NB4 (cell line): ENCODE measurements at places on chromosomes 7 and 10.

- no peak for DNase-seq
Observed at GRCh38 chr10:6046773-6047611, 15.2 kb downstream of the IL2RA start.

GRCh38 chr10:29886299-29886698 lies 173.1 kb downstream of the JCAD start:
- DNase-seq, result no peak

DNA sequence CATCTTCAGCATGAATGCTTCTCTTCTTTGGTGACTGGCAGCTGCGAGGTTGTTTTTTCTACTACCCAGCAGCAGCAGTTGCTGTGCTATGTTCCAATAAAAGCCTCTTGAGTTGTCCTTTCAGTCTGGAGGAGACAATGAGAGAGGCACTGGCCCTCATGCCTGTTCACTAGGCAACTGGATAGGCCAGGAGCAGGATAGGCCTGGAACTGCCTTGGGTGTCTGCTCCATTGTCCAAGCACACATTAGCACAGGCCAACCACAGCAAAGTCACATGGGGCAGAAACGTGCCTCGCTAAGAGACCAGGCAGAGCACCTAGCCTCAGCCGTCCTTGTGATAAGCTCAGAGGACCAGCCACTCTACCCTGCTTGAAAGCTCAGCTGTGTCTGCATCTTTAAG lies 76.9 kb upstream of the PDCD4 start:
- DNase-seq, result no peak

GRCh38 chr7:142174441-142174840 lies 62.9 kb downstream of the MGAM2 start:
- peak; percentile 36 for DNase-seq

- DNase-seq, result no peak
Observed at GRCh38 chr10:43888586-43888985, 239.9 kb upstream of the ZNF32 start.

DNA sequence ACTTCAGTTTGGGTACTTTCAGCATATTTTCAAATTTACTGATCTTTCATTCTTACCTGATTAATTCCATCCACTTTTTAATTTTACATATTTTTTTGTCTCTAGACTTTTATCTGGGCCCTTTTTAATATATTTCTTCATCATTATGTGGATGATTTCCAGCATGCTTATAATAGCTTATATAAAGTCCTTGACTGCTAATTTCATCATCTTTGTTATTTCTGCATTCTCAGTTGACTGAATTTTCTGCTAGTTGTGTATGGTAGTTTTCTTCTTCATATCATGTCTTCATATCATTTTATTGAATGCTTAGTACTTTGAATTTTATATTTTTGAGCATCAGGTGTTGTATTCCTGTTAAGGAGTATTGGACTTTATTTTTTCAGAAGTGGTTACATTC lies 39.6 kb downstream of the STAM start:
- DNase-seq, result no peak

GRCh38 chr7:100102950-100103840 lies 1.8 kb downstream of the AP4M1 start:
- DNase-seq, result no peak

DNA sequence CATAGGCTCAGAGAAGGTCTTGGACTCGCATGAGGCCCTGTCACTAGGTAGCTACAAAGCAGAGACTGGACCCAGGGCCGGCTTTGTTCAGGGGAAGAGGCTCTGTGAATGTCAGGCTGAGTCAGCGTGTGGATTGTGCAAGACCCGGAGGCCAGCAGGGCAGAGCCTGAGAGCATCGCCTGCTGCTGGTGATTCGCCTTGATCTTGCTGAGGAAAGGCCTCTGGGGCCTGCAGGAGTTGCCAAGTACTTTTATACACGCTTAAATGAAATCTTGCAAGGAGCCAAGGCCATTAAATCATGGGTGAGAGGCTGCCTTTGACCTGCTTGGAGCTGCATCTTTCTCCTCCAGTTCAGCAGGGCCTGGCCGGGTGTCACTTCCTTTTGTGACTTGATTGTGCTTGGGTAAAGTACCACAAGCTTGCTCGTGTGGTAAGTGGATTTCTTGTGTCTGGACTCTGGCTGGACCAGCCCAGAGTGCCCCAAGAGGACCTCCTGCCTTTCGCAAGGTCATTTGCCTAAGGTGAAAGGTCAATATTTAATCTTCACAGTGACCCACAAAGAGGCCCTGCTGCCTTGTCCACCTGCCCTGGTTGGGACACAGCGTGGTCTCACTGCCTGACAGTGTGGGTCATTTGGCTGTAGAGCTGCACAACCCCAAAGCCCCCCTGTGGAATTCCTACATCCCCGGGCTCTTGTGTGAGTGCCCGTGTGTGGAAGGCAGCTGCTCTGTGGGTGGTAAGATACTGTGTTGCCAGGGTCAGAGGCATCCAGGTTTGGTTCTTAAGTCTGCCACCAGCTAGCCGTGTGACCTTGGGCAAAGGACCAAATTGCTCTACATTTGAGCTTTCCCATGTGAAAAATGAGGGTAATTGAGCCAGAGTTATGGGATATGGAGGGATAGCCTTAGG lies 38.6 kb upstream of the SH2D4B start:
- DNase-seq, result peak; percentile 99

DNA sequence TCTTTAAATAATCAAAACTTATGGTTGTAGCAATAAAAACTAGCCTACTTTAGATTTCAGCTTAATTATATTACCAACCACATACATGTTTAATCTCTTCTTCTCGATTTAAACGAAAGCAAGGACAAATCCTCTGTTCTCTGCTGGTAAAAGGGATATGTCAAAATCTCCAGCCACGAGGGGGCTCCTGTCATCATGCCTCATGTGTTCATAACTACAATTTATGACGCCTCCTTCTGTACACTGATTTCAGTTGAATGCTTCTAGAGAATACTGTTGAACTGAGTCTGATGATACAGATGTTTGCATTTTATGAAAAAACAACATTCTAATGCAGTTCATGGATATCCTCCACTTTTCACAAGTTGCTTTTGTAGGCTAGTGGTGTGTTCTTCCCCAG lies 220.0 kb upstream of the DPP6 start:
- DNase-seq, result peak; percentile 31

DNA sequence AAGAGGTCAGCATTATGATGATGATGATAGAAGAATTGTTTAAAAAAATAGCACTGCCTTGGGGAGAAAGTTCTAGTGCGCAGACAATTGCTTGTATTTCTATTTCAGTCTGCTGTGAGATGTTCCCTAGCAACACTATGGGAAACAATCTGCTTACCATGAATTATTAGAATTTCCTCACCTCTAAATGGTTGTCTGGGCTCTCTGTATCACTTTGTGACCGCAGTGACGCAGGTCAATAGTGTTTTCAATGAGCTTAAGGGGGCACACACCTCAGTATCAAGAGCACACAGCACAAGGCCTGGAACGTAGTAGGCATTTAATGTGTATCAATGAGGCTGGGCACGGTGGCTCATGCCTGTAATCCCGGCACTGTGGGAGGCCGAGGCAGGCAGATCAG lies 98.9 kb upstream of the TARP start:
- DNase-seq, result no peak

DNA sequence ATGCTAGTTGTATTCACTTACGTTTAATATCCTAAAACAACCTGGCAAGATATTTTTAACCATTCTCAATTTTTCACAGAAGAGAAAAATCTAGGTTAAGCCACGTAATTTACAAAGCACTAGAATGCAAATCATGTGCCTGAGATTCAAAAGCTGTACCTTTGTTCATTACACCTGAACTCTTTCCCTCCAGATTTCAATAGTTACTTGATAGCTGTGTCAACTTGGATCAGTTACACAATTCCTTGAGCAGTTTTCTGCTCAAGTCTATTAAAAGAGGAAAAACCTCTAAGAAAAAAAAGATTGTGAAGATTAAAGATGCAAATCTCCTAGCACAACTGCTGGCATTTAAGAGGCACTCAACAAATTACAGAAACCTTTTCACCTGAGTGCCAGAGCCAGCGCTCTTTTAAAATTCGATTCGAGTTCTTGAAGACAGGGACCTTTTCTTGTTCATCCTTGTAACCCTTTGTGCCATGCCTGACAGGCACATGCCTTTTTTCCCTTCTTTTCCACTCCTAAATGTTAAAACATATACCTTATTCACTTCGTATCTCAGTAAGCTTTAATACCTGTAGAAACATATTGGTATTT lies 886 bp downstream of the NSUN6 start:
- DNase-seq, result peak; percentile 9

GRCh38 chr7:18573410-18574234 lies 78.1 kb downstream of the HDAC9 start:
- no peak for DNase-seq

DNA sequence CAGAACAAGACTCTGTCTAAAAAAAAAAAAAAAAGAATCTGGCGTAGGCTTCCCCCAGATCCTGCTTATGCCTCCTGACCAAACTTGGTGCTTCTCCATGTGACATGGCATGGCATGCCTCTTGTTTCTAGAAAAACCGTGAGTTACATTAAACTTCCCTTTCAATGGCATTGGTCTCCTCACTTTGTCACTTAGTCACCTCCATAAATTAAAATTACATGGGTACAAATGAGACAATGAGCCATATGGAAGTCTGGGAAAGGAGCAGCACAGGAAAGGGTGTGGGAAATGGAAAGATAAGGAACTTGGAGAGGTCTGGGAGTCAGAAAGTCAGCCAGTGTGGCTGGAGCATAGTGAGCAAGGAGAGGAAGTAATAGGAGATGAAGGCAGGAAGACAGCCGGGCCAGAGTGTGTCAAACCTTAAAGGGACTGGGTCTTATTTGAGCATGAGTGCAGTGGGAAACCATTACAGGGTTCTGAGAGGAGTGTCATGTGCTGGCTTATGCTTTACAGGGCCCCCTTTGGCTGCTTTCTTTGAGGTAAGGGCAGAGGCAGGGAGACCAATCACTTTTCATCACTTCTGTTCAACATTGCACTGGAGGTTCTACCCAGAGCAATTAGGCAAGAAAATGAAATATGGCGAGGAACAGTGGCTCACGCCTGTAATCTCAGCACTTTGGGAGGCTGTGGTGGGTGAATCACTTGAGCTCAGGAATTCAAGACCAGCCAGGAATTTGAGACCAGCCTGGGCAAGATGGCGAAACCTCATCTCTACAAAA lies 21.3 kb upstream of the ZMIZ2 start:
- no peak for DNase-seq

- DNase-seq, result no peak
Observed at GRCh38 chr7:43136064-43136463, 23.6 kb downstream of the HECW1 start.

DNA sequence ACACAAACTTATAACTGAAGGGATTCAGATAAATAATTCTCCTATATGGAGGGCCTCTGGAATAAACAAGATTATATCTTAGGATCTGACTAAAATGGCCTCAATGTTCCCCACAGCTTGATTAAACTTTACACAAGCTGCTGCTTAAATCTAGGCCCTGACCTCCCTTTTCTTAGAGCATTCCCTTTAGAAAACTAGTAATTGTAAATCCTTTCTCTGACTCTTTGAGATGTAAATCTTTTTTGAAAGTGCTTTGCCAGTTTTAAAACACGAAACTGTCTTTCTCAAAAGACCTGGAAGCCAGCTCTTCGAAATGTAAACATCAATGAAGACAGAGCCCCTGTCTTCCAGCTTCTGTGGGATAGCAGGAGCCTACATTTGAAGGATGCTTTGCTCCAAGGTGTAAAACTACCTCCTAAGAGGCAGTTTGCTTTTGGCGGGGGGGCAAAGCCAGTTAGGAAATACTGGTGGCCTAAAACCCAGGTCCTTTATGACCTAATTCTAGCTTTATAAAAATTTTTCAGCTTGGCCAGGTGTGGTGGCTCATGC lies 758.7 kb downstream of the CNTNAP2 start:
- DNase-seq, result no peak

GRCh38 chr10:16957038-16957437 lies 139.8 kb upstream of the RSU1 start:
- no peak for DNase-seq

DNA sequence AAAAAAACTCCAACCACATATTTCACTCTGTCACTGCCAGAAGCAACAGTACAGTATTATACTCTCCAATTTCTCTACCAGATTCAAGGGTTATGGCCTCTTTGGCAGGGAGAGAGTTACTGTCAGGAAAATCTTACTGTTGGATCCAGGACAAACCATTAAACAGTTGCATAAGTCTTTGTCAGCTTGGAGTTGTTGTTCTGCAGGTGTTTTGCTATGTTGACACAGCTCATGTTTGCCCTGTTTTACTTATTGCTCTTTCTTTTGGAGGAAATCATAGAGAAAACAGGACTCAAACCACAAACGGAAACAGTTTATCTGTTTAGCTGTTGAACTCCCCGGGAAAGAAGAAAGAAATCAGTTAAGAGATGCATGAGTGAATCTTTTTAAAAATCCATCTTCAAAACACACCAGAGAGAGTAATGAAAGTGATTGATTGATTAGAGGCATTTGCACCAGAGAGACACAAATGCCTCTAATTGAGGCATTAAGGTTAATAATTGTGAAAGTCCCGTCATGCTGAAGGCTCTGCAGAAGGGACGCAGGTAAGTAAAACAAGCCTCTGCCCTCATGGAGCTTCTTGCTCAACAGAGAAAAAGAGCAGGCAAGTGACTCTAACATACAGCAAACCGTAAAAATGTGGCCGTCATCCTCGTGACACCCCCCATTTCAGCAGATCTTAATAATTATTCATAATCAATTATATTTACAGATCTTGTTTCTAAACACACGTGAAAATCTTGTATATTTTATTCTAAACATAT lies 38.7 kb upstream of the ARHGAP21 start:
- DNase-seq, result no peak

- no peak for DNase-seq
Observed at GRCh38 chr10:1311726-1312125, 255.5 kb downstream of the WDR37 start.

DNA sequence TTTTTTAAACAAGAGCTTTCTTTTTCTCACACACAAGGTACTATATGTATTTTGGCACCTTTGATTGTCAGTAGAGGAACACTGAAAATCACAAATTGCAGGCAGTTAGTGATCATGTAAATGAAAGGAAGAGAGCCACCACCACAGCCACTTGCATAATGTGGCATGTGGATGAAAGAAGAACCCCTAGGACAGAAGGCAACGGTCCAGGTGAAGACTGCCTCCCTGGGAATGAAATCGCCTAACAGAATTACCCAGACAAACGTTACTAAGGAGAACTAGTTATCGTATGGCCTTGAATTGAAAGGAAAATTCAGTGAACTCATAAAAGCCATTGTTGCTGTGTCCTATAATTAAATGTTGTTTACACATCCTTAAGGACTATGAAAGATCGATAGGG lies 41.2 kb upstream of the PTPRZ1 start:
- DNase-seq, result no peak

DNA sequence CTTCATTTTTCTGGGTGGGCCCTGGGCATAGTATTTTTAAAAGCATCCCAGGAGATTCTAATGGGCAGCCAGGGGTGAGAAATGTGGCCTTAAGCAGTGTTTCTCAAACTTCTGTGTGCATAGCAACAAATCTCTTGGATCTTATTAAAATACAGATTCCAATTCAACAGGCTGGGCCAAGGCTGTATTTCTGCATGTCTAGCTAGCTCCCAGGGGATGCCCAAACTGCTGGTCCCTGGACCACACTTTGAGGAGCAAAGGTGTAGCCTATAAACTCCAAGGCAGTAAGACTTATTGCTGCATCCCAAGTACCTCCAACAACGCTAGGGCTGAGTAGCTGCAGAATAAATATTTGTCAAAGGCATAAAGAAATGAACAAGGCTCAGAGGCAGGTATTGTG lies 292.9 kb upstream of the ZMIZ1 start:
- no peak for DNase-seq

- DNase-seq, result no peak
Observed at GRCh38 chr10:122145113-122145512, 126.0 kb upstream of the BTBD16 start.
